ENCODE measurements at places on chromosomes 1 and 21.

- DNase-seq = no peak
These were observed 6.1 kb downstream of the FAM3B start for GRCh38 chr21:41322496-41323382.

DNA sequence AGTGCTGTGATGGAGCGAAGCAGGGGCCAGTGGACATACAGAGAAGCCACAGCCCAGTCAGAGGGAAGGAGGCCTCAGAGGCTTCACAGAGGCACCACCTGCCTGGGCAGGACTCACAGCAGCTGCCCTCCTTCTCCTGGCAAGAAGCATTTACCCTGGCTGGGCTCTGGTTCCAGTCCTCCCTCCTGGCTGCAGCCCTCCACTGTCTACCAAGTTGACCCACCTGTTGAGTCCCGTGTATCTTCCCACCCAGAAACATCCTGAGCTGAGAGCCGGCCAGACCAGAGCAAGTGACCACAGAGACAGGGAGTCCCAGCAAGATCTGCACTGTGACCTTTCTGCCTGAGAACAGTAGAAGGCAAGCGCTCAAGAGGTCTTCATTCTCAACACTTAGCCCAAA is 49.7 kb downstream of the GLIS1 start:
- DNase-seq = no peak

GRCh38 chr21:30760776-30761175 is 5.5 kb upstream of the KRTAP21-1 start:
- no peak for DNase-seq

DNA sequence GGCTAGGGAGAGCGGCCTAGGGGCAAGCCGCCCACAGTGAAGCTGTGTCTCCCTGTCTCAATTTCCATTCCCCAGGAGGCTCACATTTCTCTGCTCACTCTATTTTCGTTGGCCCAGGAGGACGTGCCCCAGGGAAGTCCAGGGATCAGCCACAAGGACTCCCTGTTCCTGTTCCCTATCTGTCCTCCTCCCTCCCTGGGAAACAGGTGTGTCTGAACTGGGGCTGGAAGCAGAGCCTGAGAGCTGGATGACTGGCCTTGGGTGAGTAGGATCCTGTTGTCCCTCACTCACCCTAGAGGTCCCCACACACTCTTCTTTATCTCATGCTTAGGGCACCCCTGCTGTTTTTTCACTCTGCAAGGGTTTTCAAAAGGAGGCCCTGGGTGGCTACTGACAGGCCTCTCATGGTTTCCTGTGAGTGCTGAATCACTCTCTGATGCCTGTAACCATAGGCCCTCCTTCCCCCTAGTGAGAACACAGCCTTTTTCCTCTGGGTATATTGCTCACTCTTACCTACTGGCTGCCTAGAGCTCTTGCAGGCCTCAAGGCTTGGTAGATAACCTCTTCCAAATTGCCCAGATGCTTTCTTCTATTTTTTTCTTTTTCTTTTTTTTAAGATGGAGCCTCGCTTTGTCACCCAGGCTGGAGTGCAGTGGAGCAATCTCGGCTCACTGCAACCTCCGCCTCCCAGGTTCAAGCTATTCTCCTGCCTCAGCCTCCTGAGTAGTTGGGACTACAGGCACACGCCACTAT is 3.3 kb upstream of the UTP11 start:
- no peak for DNase-seq

DNA sequence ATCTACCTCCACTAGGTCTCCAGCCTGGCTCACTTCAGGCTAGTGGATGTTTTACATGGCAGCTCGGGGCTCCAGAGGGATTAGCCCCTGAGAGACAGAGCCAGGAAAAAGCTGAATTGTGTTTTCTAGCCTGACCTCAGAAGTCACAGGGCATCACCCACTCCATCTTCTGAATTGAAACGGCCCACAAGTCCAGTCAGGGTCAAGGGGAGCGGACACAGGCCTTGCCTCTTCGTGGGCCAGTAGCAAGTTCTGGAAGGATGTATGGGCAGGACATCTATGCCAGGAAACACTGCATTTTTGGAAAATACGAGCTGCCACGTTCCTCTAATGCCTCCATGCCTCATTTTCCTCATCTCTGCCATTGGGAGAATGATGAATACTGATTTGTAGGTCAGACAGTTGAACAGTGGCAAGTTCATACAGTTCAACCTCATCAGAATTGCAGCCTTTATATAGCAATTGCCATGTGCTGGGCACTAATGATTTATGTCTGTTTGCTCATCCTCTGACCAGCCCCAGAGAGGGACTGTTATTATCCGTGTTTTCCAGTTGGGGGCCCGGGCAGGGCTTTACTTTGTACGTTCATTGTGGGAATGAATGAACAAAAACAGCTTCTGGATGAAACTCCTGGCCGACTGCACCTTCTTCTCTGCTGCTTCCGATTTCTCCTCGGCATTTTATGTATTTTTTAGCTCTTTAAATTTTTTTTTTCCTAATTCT is 23.2 kb upstream of the PCBP3 start:
- no peak for DNase-seq

DNA sequence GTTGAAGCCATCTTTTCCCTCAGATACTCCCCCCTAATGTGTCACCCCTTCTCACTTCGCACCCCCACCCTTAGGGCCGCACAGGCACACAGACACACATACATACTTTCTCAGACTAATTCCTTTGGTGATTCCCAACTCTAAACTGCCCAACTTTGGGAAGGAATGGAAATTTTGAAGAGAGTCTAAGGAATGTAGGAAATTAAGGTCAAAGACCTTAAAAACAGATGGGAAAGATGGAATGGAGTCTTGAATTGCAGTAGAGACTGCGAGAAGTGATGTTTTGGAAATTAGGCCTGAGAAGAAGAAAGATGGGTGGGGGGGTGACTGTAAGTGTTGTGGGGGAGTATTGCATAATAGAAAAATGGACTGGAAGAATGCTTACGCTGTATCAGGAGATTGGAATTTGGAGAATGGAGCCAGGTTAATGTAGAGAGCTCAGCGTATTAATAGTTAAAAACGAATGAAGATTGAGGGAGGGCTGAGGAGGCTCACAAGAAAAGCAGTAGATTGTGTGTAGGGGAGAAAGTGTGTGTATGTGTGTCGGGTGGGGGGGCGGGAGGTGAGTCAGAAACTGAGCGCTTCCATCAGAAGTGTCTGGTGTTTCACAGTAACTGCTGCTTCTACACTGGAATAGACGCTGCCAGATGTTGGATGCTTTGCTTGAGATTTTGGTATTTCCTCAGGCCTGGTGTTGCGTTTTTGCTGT is 1.7 kb downstream of the PIP5K1A start:
- DNase-seq = no peak

GRCh38 chr1:153498746-153499145 is 37.0 kb downstream of the S100A6 start:
- DNase-seq = no peak

GRCh38 chr1:41478118-41478748 is 6.2 kb downstream of the EDN2 start:
- DNase-seq = no peak

- no peak for DNase-seq
These were observed 2.8 kb downstream of the DOP1B start for GRCh38 chr21:36159356-36159921.

DNA sequence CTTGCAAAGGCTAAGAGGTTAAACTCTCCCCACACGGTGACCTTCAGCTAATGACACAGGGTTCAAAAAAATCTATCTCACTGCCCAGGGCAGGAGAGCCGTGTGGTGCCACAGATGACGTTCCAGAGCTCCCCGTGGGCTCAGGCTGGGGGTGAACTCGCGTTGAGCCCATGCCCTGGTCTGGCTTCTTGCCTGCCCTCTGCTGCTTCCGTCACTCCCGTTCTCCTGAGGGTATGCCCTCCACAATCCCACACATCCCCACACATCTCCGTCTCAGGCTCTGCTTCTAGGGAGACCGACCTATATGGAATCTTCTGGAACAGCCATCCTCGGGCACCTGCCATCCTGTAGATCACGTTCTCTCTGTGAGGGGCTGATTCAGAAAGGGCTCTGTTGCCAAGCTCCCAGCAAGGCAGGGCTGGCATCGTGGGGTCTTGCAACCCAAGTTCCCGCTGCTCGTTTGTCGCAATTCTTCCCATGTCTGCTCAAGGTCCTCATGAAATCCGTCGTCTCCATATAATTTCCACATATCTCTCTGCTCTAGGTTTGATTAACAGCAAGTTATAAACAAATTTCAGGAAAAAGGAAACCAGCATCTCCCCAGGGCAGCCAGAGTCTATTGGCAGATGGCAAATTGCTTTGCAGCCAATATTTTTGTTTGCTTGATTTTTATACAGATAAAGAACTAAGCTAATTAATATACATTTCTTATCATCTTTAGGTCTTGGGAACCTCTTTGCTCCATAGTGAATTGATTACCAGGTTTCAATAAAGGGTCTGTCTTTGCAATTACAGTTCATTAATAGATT is 278.2 kb downstream of the PTPRU start:
- DNase-seq = no peak

DNA sequence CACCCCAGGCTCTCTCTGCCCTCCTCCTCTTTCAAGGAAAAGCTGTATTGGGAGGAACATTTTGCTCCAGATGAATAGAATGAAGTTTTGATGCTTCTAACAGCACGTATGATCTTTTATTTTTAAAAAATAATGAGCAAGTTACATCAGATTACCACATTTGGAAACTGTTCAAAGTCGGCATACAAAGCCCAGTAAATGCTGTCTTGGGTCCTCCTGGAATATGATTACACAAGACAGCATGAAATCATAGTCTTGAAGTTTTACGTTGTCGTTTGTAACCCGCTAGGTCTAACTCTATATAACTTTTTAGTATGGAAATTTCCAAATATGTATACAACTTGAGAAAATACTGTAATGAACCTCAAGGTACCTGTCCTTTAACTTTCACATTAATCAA is 385.6 kb downstream of the HLX start:
- no peak for DNase-seq

- no peak for DNase-seq
These were observed 252.7 kb downstream of the LRRC40 start for GRCh38 chr1:69952676-69953075.

- DNase-seq = peak; percentile 55
These were observed 22.7 kb upstream of the PIK3CD start for GRCh38 chr1:9628541-9629444.

DNA sequence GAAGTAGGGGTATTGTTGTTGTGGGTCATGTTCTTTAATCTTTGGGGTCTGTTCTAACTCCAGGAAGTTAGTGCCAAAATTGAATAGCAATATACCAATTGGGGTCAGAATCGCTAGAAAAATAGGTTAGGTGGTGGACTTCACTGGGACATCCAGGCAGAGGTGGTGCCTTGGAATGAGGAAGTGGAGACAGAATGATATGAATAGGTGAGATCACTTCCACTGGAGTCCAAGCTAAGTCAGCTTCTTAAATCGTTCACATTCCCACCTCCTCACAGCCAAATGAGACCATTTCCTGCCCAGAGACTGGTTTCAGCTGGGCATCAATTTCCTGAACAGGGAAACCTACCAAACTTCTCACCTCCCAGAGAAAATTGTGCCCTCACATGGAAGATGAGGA is 137.8 kb upstream of the RAB4A start:
- DNase-seq = no peak

DNA sequence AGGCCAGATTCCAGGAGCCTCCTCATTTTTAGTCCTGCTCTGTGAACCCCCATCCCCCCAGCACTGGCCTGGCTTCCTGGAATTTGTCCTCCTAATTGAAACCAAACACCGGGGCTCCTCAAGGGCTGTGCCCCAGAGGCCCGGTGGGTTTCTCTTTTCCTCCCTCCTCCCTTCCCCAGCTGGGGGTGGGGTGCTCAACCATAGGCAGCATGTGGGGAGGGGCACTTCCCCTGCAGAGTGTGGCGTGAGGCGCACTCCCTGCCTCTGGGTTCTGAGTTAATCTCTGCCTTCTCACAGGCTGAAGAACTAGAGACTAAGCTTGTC is 67.5 kb upstream of the ACOT11 start:
- DNase-seq = no peak

GRCh38 chr1:241846862-241847539 is 1.0 kb upstream of the EXO1 start:
- no peak for DNase-seq

GRCh38 chr1:7993593-7994479 is 32.3 kb downstream of the ERRFI1 start:
- DNase-seq = no peak
